ENCODE measurements at places on chromosomes 3 and 15.
A peak's percentile ranks its signal among the peaks of the same experiment; 100 is the strongest.

GRCh38 chr3:186273586-186273985 is 88.4 kb downstream of the DGKG start:
- DNase-seq = no peak

GRCh38 chr15:79680720-79681119 is 216.1 kb downstream of the MTHFS start:
- no peak for DNase-seq

GRCh38 chr3:71926262-71926600 is 141.3 kb upstream of the PROK2 start:
- DNase-seq = no peak

- no peak for DNase-seq
Observed at GRCh38 chr3:193228206-193228605, 12.8 kb upstream of the PLAAT1 start.

DNA sequence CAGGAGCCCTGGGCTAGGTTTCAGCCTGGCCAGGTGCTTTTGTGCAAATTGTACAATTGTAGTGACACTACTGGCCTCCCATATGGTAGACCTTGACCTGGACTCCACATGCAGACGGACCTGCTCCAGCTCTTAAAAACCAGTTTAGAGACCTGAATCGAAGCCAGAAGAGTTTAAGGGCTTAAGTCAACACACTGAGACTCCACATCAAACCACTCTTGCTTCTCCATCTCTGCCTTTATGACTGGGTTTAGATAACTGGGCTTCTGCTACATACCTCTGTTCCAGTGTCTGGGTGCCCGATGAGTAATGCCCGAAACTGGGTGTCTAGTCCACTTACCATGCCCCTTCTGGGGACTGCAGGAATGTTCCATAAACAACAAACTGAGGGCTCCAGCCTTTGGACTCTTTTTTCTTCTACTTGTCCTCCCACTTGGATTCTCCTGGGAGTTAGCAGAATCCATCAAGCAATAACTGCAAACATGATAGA is 32.8 kb downstream of the TMEM212 start:
- no peak for DNase-seq

GRCh38 chr3:138774529-138775253 is 60.0 kb downstream of the PIK3CB start:
- no peak for DNase-seq

GRCh38 chr15:49721621-49722020 is 100.8 kb downstream of the DTWD1 start:
- DNase-seq = no peak

DNA sequence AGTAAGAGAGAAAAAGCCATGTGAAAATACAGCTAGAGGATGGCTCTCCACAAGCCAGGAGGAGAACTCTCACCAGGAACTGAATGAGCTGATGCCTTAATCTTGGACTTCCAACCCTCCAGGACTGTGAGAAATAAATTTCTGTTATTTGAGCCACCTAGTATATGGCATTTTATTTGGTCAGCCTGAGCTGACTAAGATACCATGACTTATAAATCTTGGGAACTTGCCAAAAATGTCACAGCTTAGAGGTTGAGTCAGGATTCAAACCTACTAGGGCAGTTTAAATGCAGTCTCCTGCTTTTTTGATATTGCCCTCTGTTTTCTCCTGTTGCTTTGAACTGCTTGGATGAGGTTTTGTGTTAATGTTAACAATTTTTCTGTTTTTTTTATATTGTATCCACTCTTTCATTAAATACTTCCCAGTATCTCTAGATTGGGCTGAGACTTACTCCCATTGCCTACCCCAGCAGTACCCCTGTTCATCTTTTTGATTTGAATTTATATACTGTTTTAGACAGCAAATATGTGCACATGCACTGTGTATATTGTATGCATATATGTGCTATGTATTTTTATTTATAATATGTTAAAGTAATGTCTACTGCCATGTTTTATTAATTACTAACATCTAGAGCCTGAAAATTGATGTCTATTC is 1223.2 kb downstream of the OTOL1 start:
- DNase-seq = no peak

GRCh38 chr3:146306656-146307455 is 56.0 kb upstream of the PLSCR4 start:
- DNase-seq = no peak

- DNase-seq = no peak
Observed at GRCh38 chr3:172154768-172155664, 115.6 kb downstream of the FNDC3B start.

GRCh38 chr15:82901114-82901805 is 51.3 kb downstream of the HOMER2 start:
- no peak for DNase-seq

DNA sequence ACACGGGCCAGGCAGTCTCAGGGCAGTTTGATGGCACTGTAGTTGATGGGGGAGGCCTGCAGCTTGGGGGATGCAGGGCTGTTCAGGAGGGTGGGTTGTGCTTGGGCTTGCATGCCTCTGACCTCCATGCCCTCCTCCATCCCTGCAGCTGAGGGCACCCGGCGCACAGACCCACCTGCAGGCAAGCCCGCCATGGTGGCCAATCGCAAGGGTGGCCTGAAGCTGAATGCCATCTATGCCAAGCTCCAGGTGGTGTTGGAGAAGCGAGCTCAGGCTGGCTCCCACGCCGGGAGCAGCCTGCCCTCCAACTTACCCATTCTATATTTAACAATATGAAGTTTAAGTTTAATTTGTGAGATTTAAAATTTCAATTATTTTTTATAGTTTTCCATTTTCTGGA is 228.7 kb upstream of the DPH6 start:
- DNase-seq = no peak

GRCh38 chr3:56799251-56799882 is 2.4 kb downstream of the ARHGEF3 start:
- DNase-seq = no peak

DNA sequence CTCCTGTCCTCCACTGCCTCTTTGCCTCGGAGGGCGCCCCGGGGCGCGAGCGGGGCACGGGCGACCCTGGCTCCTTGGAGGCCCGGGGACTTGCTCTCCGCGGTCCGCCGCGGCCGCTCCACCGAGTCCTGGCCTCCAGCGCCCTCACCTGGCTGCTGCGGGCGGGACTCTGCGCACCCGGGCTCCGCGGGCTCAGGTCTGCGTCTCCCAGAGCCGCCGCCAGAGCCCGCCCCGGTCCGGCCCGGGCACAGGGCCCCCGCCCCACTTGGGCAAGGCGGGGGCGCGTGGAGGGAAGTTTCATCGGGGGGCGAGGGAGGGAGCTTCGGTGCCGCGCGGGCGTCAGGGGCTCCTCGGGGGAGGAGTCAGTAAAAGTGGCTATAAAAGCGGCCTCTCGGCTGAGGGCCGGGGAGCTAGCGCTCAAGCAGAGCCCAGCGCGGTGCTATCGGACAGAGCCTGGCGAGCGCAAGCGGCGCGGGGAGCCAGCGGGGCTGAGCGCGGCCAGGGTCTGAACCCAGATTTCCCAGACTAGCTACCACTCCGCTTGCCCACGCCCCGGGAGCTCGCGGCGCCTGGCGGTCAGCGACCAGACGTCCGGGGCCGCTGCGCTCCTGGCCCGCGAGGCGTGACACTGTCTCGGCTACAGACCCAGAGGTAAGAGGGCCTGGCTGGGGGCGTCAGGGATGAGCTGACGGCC is at the start of gene CEMIP:
Gene CEMIP (plus strand): TSS at position 407 of the 694 bp plus-strand sequence. CDS start 94,510 bp downstream, outside the sequence.
- peak; percentile 58 for DNase-seq

Measured in stimulated activated CD8-positive, alpha-beta memory T cell treated with anti-CD3 and anti-CD28 coated beads, Interleukin-2, amount 100 ng/mL, for 48 hours (primary cell).